ENCODE measurements at places on chromosomes 13 and 19.

GRCh38 chr19:6987850-6988249, 33.4 kb downstream of the MBD3L2B start:
- DNase-seq, result no peak

- DNase-seq, result no peak
These were observed at the start of gene ZNF99 for GRCh38 chr19:22783651-22784410. Gene ZNF99, minus strand, starts transcription at chr19:22784151. Its CDS starts 135 bp downstream, at chr19:22784016.

GRCh38 chr19:14086098-14086497, 515 bp upstream of the C19orf67 start:
- no peak for DNase-seq

DNA sequence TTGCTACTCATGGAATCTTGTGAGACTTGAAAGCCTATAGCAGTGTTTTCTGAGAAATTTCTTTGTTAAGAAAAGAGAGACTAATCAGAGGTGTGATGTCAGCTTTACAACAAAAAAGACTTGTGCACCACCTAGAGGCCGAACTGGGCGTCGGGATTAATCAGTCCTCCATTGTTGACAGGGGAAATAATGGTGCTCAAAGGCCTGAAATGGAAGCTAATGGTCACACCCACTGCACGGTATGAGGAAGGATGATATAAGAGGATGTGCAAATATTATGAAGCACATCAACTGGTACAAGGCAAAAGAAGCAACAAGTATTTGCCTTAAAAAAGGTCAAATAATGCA, 480.2 kb upstream of the MIR17HG start:
- peak; percentile 20 for DNase-seq

GRCh38 chr19:34226036-34226435, 28.3 kb upstream of the GARRE1 start:
- DNase-seq, result no peak

DNA sequence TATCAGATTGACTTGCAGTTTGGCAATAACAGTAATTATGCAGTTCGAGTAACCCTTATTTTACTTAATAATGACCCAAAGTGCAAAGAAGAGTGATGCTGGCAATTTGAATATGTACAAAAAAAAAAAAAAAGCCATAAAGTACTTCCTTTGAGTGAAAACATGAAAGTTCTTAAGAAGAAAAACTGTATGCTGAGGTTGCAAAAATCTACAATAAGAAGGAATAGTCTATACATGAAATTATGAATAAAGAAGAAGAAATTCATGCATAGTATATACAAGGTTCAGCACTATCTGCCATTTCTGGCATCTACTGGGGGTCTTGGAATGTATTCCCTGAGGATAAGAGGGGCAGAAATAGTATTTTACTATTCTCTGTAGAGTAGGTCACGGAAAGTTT, 55.9 kb downstream of the ZC3H13 start:
- no peak for DNase-seq

- no peak for DNase-seq
These were observed 77.5 kb downstream of the C13orf42 start for GRCh38 chr13:51033421-51034185.

DNA sequence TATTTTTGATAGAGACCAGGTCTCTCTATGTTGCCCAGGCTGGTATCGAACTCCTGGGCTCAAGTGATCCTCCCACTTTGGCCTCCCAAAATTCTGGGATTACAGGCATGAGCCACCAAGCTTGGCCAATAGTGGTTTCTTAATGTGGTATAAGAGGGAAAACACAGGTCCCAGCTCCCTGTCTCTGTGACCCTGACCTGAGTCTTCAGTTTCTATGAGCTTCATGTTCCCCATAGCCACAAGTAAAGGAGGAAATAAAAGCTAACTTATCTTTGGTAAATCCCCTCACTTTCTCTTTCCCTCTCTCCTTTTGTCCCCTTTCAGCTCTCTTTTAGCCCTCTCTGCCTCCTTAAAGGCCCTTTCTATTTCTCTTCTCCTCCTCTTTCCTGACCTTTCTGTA, 50.3 kb downstream of the ABCC4 start:
- no peak for DNase-seq

DNA sequence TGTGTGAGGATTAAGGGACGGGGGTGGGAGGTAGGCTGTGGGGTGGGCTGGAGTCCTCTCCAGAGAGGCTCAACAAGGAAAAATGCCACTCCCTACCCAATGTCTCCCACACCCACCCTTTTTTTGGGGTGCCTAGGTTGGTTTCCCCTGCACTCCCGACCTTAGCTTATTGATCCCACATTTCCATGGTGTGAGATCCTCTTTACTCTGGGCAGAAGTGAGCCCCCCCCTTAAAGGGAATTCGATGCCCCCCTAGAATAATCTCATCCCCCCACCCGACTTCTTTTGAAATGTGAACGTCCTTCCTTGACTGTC, 5.5 kb downstream of the FOSB start:
- no peak for DNase-seq

DNA sequence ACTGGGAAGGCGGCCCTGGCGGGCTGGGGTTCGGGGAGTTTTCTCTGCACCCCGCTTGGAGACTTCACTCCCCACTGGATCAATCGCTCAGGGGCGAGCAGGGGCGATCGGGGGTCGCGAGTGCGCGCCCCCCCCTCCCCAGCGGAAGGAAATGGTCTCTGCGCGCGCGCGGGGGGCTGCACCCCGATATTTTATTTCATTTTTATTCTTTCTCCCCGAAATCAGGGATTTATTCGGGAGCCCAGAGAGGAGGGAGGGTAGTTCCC, 421 bp downstream of the ARID3A start:
- no peak for DNase-seq

DNA sequence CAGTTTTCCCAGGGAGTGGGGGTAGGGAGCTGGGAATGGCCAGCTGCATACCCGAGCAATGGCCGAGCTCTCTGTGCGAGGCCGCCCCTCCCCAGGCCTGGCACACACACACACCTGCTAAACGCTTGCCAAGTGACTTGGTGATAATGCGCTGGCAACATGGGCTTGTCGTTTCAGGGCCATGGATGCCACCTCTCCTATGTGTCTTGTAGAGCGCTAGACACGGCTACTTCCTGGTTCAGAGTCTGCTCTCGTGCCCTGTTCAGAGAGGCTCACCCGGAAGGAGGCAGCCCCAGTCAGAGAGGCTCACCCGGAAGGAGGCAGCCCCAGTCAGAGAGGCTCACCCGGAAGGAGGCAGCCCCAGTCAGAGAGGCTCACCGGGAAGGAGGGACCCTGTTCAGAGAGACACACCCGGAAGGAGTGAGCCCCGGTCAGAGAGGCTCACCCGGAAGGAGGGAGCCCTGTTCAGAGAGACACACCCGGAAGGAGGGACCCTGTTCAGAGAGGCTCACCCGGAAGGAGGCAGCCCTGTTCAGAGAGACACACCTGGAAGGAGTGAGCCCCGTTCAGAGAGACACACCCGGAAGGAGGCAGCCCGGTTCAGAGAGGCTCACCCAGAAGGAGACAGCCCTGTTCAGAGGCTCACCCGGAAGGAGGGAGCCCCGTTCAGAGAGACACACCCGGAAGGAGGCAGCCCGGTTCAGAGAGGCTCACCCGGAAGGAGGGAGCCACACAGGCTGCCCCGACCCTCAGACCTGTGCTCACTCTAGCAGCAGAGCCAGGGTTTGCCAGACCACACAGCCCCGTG, 4.2 kb downstream of the ADPRHL1 start:
- no peak for DNase-seq

- peak; percentile 50 for DNase-seq
These were observed 31.7 kb upstream of the C1QTNF9B start for GRCh38 chr13:23928985-23929384.
